Stimulated activated naive CD4-positive, alpha-beta T cell (primary cell): ENCODE measurements at places on chromosomes 11 and 22.

DNA sequence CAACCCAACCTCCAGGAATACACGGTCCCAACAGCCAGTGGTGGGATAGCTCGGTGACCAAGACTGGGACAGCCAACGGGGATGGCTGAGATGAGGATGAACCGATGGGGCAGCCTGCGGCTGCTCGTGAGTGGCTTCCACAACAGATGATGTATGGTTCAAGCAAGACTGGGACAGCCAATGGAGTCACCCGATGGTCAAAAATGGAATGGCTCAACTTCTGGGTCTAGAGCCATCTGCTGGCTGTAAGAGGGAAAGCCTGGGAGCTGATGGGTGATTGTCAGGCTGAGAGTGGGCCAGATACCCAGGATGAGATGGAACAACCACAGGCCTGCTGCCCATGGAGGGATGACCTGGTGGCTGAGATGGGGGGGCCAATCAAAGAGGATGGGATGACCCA is 35.5 kb downstream of the SYT7 start:
- DNase-seq, result no peak

DNA sequence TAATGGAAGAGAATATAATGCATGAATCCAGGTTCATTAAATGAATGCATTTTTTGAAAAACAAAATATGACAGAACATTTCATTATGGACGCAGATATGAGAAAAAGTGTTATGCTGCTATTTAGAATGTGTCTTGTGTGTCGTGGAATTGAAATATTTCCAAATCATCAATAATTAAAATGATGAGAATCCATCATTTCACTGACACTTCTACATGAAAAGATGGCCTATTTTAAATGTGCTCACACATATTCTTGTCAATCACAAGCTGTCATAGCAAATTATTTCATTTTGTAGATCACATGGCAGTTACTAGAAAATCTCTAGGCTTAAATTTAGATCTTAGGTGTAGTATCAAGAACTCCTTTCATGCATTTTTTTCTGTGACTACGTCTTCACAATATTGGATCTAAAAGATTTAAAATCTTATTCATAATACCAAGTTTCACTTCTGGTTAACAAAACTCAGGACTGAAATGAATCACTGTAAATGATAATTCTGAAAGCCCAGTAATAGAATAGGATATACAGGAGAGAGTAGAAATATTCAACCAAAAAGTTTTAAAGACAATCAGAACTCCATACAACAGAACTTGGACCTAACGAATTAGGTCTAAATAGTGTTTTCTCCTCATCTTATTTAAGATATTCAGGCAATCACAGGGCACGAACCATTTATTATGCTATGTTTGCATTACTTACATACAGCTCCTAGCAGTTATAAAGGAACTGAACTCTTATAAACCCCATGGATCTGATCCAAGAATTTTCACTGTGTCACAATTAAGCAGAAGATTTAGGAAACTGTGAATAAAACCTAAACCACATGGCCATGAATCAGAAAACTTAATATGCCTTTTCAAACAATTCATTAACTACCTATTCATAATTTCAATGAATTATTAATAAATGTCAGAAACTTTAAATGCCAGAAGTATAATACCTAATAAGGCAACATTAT is 67.7 kb downstream of the DCDC1 start:
- no peak for DNase-seq

DNA sequence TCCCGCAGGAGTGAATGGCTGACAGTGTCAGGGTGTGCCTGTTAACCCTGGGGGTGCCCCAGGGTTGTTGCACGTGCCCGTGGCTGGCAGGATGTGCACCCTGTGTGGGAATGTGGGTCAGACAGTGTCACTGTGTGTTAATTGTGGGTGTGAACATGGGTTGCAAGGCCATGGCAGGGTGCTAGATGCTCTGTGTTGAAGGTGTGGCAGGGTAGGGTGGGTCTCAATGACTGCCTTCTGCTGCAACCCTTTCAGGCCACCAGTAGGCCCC is 8.3 kb downstream of the RIN1 start:
- DNase-seq, result no peak

- DNase-seq, result no peak
These were observed 56.7 kb downstream of the CACNA1I start for GRCh38 chr22:39627208-39627607.

DNA sequence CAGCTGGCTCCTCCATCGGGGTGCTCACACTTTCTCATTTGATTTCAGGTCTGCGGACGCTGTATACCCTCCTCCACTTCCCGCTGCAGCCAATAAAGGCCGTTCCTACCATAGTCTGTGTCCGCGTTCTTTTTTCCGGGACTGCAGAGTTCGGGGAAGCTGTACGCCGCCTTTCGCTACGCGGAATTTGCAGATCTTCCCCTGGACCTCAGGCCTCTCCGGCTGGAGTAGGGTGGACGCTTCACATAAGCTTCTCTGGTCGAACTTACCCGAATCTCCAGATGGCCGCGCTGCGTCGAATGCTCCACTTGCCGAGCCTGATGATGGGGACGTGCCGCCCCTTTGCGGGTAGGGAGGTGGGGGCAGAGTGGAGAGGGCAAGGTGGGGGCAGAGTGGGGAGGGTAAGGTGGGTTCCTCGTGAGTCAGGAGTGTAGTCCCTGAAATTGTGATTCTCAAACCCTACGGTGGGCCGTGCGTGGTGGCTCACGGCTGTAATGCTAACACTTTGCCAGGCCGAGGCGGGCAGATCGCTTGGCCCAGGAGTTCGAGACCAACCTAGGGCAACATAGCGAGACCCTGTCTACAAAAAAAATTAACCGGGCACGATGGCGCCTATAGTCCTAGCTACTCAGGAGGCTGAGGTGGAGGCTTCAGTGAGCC is 617 bp downstream of the CSKMT start:
- no peak for DNase-seq

DNA sequence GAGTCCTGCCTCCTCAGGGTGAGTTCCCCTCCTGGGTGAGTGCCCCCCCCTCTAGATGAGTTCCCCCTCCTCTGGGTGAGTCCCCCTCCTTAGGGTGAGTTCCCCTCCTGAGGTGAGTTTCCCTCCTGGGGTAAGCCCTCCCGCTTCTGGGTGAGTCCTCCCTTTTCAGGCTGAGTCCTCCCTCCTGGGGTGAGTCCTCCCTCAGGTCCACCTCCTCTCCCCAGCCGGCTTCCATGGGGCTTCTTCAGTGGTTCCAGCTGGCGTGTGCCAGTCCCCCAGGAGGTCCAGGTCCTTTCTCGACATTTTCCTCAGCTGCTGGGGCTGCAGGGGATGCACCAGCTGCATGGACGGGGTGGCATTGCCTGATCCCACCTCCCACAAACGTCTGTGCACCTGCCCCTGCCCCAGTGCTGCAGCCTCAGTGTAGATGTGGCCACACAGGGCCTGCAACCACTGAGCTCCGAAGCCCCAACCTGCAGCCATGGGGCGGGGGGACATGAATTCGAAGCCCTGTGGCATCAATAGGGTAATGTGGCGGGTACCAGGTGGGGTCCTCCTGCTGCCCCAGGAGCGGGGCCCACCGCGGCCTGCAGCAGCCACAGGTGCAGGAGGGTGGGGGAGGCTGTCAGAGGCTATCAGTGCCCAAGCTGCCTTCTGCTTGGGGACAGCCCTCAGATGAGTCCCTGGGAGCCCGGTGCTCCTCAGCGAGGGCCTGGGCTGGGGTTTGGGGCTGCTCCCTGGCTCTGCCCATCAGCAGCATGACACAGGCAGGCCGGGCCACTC is 101.3 kb upstream of the FGF3 start:
- no peak for DNase-seq

GRCh38 chr11:129639300-129639699 is 176.3 kb upstream of the TMEM45B start:
- no peak for DNase-seq

DNA sequence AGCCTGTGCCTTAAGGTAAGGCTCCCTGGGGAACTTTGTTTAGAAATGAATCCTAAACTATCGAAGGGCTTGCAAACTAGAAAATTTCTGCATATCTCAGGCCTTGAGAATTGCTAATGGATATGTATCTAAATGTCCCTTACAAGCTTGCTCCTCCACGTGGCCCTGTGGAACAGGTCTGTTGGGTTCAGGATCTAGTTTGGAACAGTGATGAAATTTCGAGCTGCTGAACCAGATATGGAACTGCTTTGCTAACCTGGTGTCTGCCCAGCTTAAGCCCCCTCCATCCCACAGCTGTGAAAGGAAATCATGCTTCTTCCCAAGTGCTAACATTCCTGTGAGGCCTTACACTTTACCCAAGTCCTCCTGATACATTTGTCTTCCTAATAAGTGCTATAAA is 11.6 kb downstream of the SREBF2 start:
- no peak for DNase-seq

- DNase-seq, result no peak
These were observed 151.8 kb upstream of the TTC12 start for GRCh38 chr11:113162592-113162962.
